Caudate nucleus (tissue), 63 donors: ENCODE measurements at places on chromosomes 5 and 9.

DNA sequence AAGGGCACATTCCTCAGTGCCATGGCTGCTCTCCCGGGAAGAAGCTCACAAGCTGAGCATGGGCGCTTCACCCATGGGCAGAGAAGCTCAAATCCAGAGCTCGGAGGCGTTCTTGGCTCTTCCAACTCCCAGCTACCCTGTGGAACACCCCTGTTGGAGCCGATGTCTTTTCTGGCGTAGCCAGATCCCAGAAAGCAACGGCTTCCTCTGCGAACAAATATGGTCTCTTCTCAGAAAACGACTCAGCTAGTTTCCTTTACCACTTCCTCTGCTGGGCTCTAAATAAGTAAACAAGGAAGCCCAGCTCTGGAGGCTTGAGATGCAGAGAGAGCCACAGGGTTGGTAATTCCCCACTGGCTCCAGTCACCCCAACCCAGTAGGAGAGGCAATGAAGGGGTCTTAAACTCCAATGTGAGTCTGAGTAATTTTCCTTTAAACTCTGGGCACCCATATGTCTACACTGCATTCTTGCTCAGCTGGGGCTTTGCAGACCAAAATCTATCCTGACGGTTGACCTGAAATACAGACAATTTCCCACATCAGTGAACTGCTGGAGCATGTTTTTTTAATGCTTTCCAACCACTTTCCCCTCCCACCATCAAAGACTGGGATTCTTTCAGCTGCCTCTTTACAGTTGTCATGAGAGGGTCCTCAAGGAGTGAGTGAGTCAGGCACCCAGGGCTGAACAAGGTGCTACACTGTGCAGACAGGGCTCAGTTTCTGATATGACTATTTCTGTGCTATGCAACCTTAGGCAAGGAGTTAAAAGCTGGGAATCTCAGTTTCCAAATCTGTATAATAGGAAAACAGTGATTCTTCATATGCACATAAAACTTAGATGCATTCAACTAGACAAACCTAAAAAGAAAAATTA lies at the start of gene LCP2:
Gene LCP2, minus strand, starts transcription at position 189 of the 874 bp plus-strand sequence. Its CDS starts 166 bp downstream, at position 23.
- no peak for DNase-seq

- no peak for DNase-seq
Measured at GRCh38 chr9:133825555-133826218, 87.5 kb upstream of the SARDH start.

- DNase-seq = no peak
Measured at GRCh38 chr9:135222881-135223760, 135.7 kb downstream of the OLFM1 start.

DNA sequence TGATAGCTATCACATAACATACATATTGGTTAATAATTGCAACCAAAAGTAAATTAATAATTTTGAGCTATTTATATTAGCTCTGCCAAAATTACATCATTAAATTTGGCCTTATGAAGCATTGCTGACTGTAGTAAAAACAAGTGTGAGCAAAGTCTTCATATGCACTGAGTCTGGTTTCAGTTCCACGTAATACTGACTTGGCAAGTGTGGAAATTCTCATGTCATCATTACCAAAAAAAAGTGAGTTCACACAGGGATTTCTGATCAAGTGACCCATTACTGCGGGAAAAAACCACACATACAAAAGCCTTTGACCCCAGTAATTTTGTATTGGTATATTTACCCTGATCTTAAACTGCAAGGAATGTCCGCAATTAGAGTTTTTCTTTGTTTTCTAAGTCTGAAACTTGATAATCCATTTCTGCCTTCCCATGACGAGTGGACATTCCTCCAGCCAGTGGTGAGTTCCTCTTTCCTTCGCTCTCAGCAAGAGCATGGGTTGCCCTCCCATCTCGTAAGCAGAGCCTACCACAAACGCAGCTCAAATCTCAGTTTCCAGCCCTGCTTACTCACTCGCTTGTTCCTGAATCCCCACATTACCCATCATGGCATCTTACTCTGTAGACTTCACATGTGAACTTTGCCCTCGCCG lies 220.2 kb upstream of the DMRT1 start:
- DNase-seq = no peak

DNA sequence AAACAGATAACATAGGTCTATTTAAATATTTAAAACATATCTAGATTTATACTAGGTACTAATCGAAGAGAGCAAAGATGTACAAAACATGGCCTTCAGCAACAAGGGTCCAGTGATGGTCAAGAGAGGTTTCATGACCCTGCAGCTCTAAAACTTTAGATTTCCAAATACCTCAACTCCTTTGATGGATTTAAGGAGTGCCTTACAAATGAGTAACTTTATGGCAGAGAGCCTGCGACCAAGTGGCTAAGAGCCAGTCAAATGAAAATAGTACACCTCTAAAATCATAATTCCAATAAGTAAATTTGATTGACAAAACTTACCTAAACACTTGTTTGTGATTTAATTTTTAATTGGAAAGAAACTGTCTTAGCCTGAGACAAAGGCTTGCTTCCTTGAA lies 4.7 kb upstream of the SH3RF2 start:
- no peak for DNase-seq

- no peak for DNase-seq
Measured at GRCh38 chr5:181088289-181088688, 42.7 kb downstream of the OR2V1 start.
